ENCODE measurements at places on chromosomes 4 and X.

- DNase-seq = peak; percentile 48
These were observed 89.7 kb downstream of the LRP2BP start for GRCh38 chr4:185305979-185306442.

DNA sequence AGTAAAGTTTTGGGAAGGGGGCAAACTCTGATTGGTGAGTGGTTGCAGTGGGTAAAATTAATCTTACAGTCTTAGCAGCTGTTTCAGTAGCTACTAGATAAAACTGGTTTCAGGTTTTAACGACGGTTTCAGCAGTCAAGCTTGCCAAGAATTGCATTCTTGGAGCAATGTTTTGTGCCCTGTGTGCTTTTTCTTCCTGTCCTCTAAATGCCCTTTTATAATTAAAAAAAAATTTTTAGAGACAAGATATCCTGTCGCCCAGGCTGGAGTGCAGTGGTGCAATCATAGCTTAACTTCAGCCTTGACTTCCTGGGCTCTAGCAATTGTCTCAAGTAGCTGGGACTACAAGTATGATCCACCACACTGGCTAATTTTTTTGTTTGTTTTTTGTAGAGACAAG, 6.3 kb upstream of the PPEF2 start:
- no peak for DNase-seq

GRCh38 chr4:48341776-48342605, 662 bp downstream of the SLAIN2 start:
- DNase-seq = no peak

DNA sequence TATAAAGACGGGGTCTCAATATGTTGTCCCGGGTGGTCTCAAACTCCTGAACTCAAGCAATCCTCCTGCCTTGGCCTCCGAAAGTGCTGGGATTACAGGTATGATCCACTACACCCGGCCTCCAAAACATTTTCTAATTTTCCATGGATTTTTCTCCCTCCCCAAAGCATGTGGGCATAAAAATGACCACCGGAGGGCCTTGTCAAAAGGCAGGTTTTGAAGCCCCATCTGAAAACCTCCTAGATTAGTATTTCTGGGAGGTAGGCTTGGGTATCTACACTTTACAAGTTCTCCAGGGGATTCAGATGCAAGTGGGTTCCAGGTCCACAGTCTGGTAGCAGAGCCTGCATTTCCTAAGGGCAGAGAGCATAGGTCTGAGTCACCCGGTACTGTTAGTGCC, 1.4 kb upstream of the GPR173 start:
- DNase-seq = no peak

GRCh38 chr4:184451726-184452125, 22.6 kb downstream of the IRF2 start:
- DNase-seq = no peak

DNA sequence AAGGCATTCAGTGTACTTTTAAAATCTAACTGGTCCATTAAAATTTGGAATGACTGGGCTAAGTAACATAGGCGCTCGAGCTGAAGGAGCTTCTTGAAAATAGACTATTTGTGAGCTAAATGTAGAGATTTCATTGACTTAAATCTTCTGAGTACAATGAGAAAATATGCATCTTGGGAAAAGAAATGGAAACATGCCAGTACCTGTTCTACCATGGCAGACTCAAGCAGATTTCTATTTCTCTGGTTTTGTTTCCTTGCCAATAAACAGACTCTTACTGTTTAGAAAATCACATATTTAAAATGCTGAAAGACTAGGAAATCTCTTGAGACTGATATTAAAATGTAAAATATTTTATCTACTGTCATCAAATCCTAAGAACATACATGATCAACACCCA, 678.1 kb downstream of the FAT4 start:
- DNase-seq = no peak

DNA sequence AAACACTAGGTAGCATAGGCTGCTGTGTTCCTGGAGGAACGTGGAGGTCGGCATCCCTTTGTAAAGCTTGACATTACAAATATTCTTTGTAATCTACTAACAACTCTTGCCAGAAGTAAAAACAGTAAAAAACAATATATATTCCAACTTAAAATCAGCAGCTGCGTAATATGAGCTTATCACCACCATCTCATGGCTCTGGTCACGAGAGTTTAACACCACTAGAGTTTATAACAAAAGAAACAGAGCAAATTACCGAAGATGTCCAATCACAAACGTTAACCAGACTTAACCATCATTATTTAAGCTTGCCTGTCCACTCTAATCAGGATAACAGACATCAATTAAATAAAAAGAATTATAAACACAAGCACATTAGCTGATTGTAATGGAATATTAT, 236.7 kb downstream of the PCDH7 start:
- DNase-seq = no peak

DNA sequence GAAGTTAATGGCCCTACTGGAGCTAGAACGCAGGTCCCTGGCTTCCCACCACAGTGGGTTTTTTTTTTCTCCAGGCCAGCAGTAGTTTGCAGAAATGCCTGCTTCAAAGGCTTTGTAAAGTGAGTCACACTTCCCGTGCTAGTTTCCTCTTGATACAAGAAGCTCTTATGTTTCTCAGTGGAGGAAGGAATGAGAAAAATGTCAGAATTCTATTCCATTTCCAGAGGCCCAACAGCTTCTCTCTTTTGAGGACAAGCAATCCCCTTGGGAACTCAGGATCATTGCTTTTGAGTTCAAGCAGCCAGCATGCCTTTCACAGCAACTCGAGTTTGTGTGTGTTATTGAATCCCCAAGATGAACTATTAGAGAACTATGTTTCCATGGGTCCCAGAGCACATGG, 134.3 kb downstream of the GUCY2F start:
- no peak for DNase-seq

GRCh38 chr4:8589823-8590545, 2.6 kb upstream of the CPZ start:
- DNase-seq = no peak

Measured in NCI-H1930 (cell line).